Mammary epithelial cell (primary cell): ENCODE measurements at places on chromosomes 5 and 9.

DNA sequence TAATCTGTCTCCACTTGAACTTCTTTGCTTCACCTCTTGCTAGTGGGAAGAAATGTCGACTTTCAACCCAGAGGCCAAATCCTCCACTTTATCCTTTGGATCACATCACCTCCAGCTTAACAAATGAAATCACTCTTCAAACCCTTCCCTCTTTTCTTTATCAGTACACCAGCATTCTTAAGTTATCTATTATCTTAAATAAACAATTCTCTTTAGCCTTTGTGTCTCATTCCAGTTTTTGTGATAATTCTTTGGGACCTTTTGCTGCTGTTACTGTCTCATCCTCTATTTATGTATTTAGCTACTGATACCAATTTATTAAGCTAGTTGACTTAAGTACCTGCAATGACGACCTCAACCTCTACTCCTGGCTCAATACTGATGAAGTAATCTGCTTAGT, 28.1 kb upstream of the FBN2 start:
- no peak for DNase-seq

GRCh38 chr9:115524453-115525059, 406.6 kb upstream of the TNC start:
- DNase-seq = peak; percentile 60

- DNase-seq = no peak
Observed at GRCh38 chr9:108546215-108546614, 309.6 kb downstream of the ACTL7B start.

- no peak for DNase-seq
Observed at GRCh38 chr9:130501639-130502038, 56.9 kb downstream of the ASS1 start.

GRCh38 chr9:89919171-89919681, 314.4 kb downstream of the GADD45G start:
- DNase-seq = no peak

DNA sequence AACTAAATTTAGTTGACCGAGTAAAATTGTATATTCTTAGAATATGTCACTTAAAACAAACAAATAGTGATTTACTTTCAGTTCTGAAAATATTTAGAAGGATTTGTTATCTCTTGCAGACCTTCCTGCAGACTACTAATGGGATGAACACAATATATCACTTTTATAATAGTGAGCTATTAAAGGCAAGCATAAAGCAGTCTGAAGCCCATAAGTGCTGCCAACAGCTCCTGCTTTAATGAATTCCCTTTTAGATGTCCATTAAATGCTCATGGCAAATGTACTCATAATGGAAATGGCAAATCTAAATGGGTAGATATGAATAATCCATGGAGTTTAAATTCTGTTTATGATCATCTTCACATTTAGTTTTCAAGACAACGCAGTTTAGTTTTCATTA, 170.2 kb downstream of the RANBP17 start:
- DNase-seq = no peak

- no peak for DNase-seq
Observed at GRCh38 chr5:90305041-90305720, 104.4 kb downstream of the CETN3 start.

- DNase-seq = no peak
Observed at GRCh38 chr9:89610391-89610925, 5.6 kb downstream of the GADD45G start.

- no peak for DNase-seq
Observed at GRCh38 chr5:143850050-143850683, 38.2 kb downstream of the HMHB1 start.

- peak; percentile 75 for DNase-seq
Observed at GRCh38 chr9:70835323-70835722, 286.1 kb downstream of the TRPM3 start.

DNA sequence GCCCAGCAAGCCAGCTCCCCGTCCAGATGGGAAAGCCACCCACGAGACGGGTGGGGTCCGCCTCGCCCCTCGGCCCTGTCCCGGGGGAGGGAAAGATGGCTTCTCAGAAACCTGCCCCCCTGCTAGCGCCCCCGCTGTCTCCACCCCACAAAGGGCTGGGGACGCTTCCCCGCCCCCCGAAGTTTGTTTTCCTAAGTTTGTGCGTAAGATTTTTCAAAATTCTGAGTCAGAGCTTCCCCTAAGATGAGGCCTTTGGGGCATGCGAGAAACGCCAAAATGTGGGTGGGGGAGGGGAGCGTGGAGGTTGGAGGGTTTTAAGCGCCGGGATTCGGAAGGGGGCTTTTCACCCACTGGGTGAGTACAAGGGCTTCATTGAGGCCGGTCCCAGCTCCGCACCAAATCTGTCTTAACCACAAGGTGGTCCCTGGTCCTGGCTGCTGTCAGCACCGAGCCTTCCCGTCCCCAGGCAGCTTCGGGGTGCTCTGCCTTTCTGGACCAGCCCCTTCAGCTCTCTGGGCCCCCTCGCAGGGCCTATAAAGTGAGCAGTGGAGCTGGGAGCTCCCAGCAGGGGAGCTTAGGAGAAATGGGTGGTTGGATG, 32.3 kb downstream of the PRRX2 start:
- DNase-seq = no peak

- DNase-seq = no peak
Observed at GRCh38 chr9:277601-278295, 63.1 kb downstream of the DOCK8 start.

DNA sequence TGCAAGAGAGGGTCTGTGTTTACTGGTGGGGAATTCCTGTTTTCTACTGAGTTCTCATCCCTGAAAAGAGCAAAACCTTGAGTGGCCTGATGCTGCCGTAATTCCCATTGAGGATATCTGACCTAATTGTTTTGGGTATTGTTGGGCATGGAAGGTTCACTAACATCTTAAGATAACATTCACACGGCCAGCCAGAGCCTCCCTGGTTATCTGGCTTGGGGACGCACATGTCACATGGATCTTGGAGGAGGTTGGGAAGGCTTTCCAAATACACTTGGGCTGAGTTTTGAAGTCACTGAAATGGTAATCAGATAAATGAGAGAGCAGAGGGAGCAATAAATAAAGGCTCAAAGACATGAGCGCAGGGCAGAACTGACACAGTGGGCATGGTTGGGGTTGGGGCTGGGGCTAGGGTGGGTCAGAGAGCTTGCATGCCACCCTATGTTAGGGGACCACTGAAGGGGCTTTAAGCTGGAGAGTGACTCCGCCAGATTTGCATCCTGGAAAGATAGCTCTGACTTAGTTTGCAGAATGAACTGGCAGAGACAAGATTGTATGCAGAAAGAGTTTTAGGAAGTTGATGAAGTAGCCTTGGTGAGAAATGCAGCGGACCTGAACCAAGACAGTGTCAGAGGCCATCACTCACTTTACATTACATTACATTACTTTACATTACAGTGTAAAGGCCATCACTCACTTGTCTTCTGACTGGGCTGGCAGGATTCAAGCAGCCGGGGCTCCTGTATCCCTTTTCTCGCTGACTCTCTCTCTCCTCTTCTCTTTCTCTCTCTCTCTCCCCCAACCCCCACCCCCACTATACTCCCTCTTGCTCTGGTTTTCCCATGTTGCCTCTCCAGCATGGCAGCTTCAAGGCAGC, 24.2 kb downstream of the SLC1A1 start:
- DNase-seq = no peak

DNA sequence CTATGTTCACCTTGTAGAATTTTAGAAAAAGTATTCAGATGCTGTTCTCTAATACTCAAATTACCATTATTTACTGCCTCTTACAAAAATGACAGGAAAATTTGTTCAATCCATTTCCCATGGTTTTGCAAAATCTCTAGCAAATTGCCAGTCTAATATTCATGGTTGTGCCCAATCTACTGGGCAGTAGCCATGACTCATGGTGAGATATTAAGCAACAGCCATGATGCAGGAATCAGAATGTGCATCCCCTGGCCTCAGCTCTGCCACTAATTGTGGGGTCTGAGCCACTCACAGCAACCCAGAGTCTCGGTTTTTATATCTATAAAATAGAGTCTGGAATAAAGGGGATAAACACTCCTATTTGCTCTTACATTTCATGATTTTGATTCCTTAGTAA, 353.6 kb downstream of the DEPDC1B start:
- no peak for DNase-seq

GRCh38 chr5:144547098-144547499, 376.4 kb downstream of the KCTD16 start:
- no peak for DNase-seq

DNA sequence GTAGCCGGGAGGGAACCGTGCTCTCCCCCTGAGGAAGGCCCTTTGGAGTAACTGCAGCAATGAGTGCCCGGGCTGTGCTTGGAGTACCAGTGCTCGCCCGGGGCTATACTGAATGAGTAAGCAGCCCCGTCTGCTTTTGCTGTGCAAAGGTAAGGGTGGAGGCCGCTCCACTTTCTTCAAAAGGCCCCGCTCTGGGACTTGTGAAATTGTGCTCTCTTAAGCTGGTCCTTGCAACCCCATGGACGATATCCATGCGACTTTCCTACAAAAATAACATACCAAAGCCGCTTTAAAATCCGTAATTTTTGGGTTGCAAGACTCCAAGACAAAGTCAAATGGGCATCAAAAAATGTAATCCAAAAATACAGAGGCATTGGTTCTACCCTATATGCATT, 578 bp upstream of the TNFAIP8 start:
- no peak for DNase-seq

GRCh38 chr5:40481241-40481640, 198.5 kb upstream of the PTGER4 start:
- DNase-seq = peak; percentile 73

GRCh38 chr5:45162974-45163373, 354.2 kb downstream of the MRPS30 start:
- DNase-seq = no peak

- peak; percentile 95 for DNase-seq
Observed at GRCh38 chr9:91150998-91151717, 210.6 kb downstream of the AUH start.

GRCh38 chr5:135323701-135324132, 75.3 kb downstream of the MACROH2A1 start:
- no peak for DNase-seq

GRCh38 chr5:124655251-124655917, 91.1 kb downstream of the ZNF608 start:
- DNase-seq = no peak

- DNase-seq = peak; percentile 41
Observed at GRCh38 chr5:36607838-36608783, 1.7 kb downstream of the SLC1A3 start.

DNA sequence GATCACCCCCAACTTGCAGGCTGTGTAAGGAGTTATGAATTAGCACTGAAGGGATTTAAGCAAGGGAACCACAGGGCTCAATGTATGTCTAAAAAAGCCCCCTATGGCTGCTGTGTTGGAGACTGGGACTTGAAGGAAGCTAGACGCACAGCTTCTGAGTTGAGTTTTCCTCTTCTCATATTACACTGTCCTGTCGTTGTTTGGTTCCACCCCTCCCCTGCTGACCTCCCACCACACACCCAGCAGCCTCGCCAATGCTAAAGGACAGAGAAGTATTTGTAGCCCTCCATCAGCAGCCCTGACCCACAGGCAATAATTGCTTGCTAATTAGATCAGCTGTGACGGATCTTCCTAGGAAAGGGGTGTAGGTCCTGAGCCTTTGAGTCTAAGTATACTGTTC, 15.1 kb upstream of the CARTPT start:
- DNase-seq = no peak

DNA sequence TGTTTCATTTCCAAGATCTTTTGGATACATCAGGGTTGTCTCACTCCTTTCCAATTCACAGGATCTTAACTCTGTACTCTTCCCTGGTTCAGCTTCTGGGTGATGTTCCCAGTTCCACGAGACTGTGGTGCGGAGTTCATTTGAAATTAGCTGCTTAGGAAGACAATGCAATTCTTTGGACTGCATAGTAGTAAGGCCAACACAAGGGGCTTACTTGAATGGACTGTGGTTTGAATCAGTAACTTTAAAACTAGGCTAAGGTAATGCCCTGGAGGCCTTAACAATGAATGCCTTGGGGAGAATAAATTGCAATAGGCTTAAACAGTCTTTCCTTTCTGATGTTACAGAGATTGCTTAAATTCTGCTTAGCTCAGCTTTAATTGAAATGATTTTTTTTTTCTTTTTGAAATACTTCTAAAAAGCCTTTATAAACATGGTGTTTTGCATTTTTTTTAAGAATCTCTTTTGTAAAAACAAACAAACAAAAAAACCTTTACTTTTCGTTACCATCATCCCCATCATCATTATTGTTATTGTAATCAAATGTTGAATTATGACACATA, 133.8 kb upstream of the MEF2C start:
- DNase-seq = no peak

DNA sequence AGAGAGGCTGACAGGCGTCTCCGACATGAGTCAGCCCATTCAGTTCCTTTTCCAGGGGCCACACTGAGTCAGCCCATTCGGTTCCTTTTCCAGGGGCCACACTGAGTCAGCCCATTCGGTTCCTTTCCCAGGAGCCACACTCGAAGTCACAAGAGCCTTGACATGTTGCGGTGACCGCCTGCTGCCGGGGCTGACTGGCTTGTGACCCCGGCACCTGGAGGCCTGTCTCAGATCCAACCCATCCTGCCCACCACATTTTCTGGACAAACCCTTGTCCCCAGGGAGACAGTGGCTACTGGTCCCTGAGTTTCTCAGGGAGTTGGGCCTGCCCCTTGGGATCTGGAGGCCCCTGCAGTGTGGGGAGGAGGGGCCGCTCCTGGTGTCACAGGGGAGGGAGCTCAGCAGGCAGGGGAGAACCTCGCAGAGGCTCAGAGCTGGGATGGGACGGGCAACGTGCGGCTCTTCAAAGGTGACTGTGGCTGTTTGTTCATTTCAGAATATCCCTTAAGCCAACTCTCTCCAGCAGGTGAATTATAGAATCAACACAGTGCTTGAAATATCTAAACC, 40.5 kb upstream of the LPCAT1 start:
- DNase-seq = peak; percentile 23

- DNase-seq = peak; percentile 87
Observed at GRCh38 chr9:5838884-5839571, 6.1 kb upstream of the ERMP1 start.

DNA sequence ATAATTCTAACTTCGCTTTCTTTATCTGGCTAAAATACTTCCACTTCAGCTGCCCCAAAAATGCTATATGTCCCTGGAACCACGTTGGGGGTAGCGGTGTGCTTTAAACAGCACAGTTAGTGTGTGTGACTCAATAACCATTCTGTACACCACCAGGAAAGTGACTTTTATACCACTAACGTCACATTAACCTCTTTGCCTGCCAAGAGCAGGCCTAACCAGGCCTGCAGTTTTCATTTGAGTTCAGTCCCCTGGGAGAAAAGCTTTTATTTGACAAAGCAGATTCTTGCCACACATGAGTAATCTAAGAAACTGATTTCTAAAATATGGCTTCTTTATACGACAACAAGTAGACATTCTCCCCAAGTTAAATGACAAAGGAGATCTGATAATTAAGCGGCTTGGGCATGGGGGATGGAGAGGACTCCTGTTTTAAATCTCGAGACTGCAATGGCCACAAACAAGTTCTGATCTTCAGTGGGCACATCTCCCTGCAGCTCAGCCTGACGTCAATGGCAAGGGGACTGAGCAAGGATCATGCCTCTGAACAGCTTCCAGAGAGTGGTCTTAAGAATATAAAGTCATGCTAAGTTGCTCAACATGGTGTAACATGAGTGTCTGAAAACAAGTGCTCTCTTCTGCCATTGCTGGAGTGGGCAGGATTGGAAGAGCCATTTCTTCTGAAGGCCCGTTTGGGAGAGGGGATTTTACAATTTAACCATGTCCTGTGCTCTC, 91.8 kb downstream of the GLIS3 start:
- no peak for DNase-seq

GRCh38 chr9:92771309-92771708, 6.7 kb upstream of the BICD2 start:
- DNase-seq = peak; percentile 48

GRCh38 chr5:136435946-136436543, 70.7 kb upstream of the TRPC7 start:
- no peak for DNase-seq
